Stimulated activated CD4-positive, alpha-beta T cell treated with anti-CD3 and anti-CD28 coated beads, Interleukin-4, amount 100 ng/mL, for 24 hours (primary cell): ENCODE measurements at places on chromosomes 3 and 15.

DNA sequence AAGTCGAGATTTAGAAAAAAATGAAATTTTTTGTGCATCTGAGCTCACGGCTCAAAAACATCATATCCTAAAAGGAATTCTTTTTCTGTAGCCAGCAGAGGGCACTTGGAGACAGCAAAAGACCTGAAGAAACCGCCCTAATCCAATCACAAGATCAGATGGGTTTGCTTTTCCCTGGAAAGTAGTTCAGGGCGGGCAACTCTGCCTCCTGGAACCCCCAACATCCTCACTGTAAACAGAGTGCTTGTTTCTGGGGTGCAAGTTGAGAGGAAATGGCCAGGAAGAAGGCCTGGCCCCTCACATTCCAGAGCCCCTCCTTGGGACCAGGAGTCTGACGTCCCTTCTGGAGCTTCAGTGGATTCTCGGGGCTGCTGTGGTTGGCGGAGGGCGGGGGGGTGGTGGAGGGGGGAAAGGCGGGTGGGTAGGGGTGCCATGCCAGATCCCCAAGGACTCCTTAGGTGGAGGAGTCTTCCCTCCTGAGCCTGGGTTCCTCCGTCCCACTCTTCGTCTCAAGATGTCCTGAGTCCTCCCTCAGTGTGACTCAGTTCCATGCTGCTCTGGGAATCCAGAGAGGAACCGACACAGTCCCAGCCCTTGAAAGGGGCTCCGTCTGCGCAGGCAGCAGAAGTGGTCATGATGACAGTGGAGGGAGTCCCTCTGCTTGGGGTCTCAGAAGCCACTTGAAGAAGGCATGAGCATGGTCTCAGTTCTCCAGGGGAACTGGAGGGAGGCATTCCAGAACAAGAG lies 35.9 kb downstream of the CCK start:
- DNase-seq: no peak

DNA sequence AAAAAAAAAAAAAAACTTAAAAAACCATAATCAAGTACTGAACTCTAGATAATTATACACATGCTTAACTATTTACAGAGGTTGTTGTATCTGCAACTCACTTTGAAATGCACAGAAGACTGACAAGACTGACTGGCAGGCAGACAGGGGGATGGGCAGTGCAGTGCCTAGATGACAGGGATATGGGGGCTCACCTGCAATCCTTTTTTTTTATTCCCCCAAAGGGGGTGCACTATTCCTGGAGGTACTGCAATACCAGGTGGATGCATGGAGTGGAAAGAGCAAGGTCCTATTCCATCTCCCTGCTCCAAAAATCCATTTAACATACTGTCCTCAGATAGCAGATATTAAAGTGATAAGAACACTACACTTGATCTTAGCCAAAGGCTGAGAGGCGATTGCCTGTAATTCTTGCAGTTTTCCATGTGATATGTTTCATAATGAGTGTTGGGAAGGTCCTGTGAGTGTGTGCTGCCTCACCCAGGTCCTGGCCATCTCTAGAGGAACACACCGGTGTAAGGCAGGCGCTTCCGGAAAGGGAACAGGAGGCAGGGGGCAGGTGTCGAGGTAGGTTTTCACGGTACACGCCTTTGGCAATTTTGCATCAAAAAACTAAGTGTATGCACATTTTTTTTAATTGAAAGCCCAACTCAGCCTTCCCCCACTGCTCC lies 22.7 kb downstream of the SEC61A1 start:
- no peak for DNase-seq

GRCh38 chr15:89361451-89362202 lies 27.0 kb upstream of the POLG start:
- peak; percentile 65 for DNase-seq

DNA sequence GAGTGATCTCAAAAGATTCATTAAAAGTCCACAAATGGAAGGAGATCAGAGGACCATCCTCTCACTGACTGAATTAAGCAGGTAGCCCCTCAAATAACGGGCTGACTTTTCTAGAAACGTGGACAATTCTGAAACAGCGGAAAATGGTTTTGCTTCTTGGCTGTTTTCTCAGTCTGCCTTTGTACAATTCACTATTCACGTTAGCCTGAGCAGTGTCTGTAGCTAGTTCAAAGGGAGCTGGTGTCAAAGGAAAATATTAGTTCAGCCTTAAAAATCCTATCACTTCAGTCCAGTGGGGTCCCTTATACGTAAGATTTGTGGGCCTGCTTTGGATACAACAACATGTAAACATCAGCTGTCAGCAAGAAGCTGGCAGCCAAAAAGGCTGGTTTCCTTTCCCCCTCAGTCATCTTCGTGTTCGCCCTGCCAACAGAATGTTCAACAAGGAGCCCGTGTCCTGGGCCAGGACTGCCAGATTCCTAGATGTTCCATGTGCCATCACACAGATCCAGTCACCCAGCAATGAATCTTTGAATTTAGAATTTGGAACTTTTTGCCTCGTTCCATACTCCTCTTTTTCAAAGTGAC lies 19.3 kb downstream of the LMCD1 start:
- DNase-seq: no peak

GRCh38 chr3:128735287-128735686 lies 9.3 kb downstream of the RAB7A start:
- DNase-seq: no peak

GRCh38 chr3:144178607-144179006 lies 207.0 kb downstream of the DIPK2A start:
- DNase-seq: no peak

GRCh38 chr3:122681284-122681973 lies 790 bp downstream of the PARP14 start:
- no peak for DNase-seq

DNA sequence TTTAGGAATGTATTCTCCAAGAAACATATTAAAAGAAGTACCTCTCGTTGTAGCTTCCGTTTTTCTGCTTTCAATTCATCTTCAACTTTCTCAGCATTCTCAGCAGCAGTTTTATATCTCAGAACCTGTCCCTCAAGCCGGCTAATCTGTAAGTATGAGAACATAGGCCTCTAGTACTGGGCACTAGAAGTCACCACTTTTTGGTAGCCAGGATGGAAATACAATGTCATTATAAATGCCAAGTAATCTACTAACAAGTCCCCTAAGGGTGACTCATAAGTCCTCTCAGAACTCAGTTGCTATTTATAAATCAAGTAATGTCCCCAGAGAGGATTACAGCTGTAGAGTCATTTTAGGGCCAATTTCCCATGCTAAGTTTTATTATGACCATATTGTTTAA lies 61.1 kb downstream of the MLH1 start:
- no peak for DNase-seq
